ENCODE measurements at places on chromosomes 3 and 15.

- no peak overlapping the region for H3K4me3 ChIP-seq
- H3K27ac ChIP-seq = no peak overlapping the region
- peaks cover 3% of the 10 kb centered on the region for H3K27me3 ChIP-seq
- DNase-seq = no peak
- H3K36me3 ChIP-seq = peaks cover 6% of the 10 kb centered on the region
- H3K4me1 ChIP-seq = peaks cover 21% of the 10 kb centered on the region
These were observed 9.0 kb upstream of the ADGRG7 start for GRCh38 chr3:100600181-100601042.

- peaks cover 6% of the 10 kb centered on the region for H3K27me3 ChIP-seq
- no peaks in the 10 kb centered on the region for H3K36me3 ChIP-seq
- no peaks in the 10 kb centered on the region for H3K4me1 ChIP-seq
- no peak overlapping the region for H3K27ac ChIP-seq
These were observed 85.2 kb downstream of the CACNA1D start for GRCh38 chr3:53579636-53580035.

DNA sequence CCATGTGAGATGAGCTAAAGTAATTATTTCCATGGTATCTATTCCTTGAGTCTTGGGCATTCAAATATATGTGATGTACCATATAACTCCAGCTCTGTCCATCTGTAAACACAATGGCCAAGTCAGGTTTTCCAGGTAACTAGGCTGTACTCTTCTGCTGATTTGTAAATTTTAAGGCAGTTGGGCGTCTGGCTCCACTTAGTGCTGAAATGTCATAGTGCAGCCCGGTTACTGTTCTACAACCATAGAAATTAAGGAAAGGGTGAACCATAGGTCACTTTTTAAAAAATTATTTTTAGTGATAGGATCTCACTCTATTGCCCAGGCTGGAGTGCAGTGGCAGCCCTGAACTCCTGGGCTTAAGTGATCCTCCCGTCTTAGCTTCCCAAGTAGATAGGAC is 44.7 kb upstream of the GOLM2 start:
- no peaks in the 10 kb centered on the region for H3K4me1 ChIP-seq
- no peaks in the 10 kb centered on the region for H3K36me3 ChIP-seq
- no peak overlapping the region for H3K27ac ChIP-seq
- peaks cover 10% of the 10 kb centered on the region for H3K27me3 ChIP-seq
- H3K4me3 ChIP-seq = no peak overlapping the region
- DNase-seq = no peak

DNA sequence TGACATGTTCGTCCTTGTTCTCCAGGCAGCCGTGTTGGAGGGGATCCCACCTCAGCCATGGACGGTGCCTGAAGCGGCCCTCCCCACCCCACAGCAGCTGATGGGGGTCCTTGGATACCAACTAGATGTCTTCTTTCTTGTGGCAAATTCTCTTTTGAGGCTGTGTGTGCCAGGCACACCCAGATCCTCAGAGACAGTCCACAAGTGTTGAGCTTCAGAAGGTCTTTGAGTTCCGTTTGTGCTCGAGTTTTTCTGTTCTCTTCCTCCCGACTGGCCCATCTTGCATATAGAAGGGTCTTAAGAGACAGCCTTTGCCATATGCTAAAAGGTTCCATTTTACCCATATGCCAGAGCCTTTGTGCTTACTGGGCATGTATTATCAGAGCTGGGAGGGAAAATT is 227.4 kb downstream of the THSD4 start:
- no peak overlapping the region for H3K27ac ChIP-seq
- no peak for DNase-seq
- H3K27me3 ChIP-seq = peaks cover 6% of the 10 kb centered on the region

GRCh38 chr3:184907681-184908649 is 96.0 kb downstream of the VPS8 start:
- no peak overlapping the region for H3K27ac ChIP-seq
- no peaks in the 10 kb centered on the region for H3K27me3 ChIP-seq
- H3K4me1 ChIP-seq = no peaks in the 10 kb centered on the region
- no peak for DNase-seq
